Kidney (tissue), 22 donors: ENCODE measurements at places on chromosomes 1 and 21. TPM values are rescaled to one million over a fixed set of nuclear protein-coding genes. Genes with fewer than 3 reads are reported as not detected.
A peak's percentile ranks its signal among the peaks of the same experiment; 100 is the strongest.

DNA sequence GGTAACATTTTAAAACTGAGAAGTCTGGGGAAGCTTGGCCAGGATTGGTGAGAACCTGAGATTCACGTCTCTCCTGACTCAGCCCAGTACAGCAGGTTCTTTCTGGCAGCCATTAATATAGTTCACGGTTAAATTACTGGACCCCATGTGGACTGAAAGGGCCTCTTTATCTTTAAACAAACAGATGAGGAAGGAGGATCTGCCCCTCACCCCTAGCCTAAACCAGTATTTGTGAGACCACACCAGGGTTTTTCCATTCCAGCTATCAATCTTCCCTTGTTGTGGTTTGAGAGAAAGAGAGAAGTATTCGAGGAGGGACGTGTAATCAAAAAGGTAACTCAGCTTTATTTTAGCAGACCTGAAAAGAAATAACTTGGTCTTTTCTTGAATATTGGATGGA lies 137.1 kb downstream of the PROX1 start:
- DNase-seq: no peak

The SPRR2A gene
- polyA plus RNA-seq: not detected

DNA sequence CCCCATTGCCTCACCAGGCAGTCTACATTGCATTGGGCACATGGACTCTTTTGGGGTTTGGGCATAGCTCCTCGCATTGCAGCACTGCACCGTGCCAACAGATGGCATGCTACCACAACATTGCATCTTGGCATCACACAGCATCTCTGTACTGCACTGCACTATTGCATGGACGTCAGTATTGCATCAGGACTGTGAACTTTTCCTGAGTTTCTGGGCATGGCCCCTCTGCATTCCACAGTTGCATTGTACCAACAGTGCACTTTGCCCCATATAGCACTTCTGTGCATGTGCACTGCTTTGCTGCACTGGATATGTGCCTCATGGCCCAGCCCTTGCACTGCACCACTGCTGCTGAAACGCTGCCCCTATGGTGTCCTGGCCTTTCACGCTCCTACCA lies 9.6 kb downstream of the PTPRU start:
- peak; percentile 44 for DNase-seq

The RAB3B gene
- polyA plus RNA-seq: 0.60 TPM

DNA sequence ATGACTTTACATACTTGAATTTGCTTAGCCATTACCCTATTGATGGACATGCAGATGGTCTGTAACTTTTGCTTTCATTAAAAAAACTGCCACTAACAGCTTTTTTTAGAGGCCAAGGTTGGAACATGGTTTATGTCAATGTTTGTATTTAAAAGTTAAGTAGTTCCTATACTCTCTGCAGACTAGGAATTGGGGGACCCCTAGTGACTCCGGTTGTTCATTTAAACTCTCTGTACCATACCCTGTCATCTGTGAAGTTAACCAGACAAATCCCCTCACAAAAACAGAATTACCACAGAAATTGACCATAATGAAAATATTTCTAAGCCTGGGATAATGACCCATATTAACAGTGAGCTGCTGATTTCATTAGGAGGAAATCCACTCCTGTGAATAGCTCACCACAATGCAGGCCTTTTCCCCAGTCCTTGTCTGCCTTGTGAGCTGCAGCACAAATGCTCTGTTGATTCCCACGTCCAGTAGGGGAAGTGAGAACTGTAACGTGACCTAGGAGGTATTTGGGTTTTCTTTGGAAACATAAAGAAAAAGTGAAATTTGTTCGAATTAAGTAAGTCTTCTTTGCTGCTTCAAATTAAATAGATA lies 30.2 kb upstream of the CD101 start:
- DNase-seq: peak; percentile 12

The KIAA0040 gene
- polyA plus RNA-seq: 20.0 TPM

The RIIAD1 gene
- polyA plus RNA-seq: 4.0 TPM

DNA sequence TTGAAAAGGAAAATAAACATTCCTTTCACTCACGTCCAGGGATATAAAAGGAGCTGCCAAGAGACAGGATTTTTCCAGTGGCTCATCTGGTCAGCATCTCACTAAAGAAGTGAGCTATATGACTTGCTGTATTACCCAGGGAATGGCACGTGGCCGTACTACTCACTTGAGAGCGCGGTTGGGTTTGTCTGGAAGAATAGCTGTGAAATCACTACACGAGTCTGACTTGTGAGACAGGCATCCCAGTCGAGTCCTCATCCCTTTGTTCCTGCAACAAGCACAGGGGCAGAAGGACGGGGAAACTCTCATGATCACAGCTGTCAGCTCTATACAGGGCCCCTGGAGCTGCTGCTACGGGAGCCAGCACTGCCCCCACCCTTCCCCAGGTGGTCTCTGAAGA lies 17.7 kb downstream of the RGS8 start:
- DNase-seq: no peak

DNA sequence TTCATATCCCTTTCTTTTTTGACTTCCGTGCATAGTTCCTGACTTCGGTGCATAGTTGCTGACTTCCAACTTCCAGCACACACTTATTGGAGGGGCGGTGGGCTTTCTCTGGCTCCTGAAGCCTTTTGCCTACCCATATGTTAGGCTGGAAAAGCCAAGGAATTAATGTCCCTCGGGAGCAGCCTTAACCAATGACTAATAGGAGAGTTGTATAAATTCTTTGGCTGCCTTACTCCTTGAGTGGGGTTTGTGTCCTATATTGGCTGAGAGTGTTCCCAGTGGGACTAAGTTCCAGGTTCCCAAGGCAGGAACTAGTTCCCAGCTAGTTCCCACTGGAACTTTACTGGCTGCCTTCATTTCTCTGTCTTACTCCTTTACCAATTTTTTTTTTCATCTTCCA lies 105.7 kb downstream of the ZNF326 start:
- no peak for DNase-seq

DNA sequence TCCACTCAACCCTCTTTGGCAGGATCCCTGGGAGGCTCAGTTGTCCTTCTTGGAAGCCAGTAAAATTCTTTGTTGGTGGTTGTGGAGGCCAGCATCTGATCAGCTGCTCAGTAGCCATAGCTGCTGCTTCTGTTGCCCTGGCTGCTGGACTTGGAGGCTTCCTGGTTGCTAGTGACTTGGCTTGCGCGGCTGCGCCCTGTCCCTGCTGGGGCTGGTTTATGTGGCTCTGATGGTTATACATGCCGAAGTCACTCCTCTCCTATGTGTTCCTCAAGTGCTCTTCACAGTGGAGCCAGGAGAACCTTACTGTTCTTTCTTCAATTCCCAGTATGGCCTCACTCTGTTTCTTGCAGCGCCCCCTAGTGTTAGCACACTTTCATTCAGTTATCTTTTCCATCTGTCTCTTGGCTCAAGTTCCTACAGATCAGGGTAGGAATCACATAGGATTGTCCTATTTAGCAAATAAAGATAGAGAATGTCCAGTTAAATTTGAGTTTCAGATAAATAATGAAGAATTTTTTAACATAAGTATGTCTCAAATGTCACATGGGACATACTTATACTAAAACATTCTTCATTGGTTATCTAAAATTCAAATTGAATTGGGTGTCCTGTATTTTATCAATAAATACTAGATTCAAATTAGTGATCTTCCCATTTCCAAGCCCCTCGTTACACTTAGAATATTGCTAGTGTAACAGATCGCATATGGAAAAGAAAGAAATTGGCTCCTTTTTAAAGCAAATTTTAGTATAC lies 176.5 kb downstream of the TGFB2 start:
- no peak for DNase-seq
